ENCODE measurements at places on chromosomes 1 and 21.
A peak's percentile ranks its signal among the peaks of the same experiment; 100 is the strongest.

GRCh38 chr21:30831194-30831765 is 1.7 kb upstream of the KRTAP7-1 start:
- DNase-seq = no peak

DNA sequence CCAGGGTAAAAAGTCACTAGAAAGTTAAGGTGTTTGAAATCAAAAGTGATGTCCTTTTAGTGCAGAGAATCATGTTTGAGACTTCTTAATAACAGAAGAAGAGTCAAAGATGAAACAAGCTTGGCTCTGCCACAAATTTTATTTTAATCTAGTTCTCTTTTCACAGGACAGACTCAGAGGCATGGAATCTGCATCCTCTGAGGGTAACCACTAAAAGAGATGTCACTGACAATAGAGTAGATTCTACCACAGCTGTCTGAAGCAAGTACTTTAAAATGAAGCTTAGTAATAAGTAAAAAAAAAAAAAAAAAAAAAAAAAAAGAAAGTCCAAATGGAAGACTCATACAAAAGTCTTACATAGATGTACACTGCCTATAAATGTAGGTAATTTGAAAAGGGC is 519.7 kb upstream of the PRMT6 start:
- peak; percentile 62 for DNase-seq

DNA sequence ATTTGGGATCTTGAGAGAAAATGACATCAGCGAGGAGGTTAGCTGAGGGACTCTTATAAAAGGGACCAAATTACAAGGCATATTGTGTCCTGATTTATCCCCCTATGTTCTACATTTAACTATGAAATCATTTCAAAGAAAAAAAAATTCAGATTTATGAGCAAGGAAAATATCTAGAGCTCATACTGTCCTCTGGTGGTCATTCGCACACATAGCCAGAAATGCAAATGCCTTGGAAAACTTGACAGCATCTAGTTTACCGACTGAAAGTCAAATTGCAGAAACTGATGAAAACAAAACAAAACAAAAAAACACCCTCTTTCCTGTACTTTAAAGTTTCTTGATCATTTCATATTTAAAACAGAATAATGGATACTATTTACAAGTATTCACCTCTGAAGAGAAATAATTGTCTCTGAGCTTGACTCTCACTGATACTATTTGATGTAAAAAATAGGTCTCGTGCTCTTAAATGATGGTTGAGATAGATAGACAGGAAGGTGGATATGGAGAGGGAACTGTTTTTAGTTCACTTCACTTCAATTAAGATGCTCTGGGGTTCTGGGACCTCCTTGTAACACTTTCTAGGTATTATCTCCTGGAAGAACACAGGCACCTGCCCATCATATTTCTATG is 253.8 kb downstream of the PCP4 start:
- no peak for DNase-seq

DNA sequence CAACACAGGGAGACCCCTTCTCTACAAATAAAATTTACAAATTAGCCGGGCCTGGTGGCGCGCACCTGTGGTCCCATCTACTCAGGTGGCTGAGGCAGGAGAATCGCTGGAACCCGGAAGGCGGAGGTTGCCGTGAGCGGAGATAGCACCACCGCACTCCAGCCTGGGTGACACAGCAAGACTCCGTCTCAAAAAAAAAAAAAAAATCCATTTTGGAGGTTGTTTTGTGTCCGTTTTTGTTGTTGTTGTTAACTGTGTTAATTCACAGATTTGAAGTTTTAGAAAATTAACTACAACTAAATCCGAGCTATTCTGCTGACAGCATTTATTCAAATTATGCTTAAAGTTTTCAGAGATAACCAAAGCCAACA is 618 bp downstream of the CLCC1 start:
- no peak for DNase-seq

- no peak for DNase-seq
These were observed 100.7 kb downstream of the MTR start for GRCh38 chr1:236895665-236896387.

- no peak for DNase-seq
These were observed 69.4 kb downstream of the NID1 start for GRCh38 chr1:235995511-235995910.

DNA sequence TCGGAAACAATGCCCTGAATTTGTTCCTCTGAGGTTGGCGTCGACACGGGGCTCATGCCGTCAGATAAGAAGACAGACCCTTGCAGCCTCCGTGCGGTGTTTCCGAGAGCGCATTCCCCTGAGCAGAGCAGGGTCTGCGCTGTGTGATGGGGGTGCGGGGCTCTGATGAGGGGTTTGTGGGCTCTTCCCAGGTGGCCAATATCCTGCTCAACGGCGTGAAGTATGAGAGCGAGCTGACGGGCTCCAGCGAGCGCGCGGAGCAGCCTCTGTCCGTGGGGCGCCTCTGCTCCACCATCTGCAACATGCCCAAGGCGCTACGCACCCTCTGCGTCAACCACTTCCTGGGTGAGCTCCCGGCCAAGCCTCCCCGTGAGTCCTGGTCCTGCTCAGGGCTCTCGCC is 17.3 kb downstream of the SLC45A1 start:
- no peak for DNase-seq

GRCh38 chr1:212782422-212783154 is 9.0 kb downstream of the NSL1 start:
- no peak for DNase-seq

DNA sequence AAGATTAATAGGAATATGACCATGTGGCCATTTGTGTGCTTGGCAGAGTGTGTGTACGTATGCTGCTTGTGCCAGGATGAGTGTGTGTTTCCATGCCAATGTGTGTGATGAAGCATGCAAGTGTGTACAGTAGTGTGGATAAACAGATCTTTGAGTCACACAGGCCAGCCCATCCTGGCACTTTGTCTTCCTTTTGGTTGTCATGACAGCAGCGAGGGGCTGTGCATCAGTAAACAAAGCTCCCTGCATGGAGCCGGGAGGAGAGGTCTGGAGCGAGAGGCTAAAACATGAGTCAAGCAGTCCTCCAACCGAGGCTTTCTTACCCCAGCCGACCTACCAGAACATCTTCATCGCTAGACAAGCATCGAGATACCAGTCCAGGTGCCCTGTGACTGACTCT is 221.2 kb downstream of the CACNA1E start:
- DNase-seq = no peak

GRCh38 chr1:10754568-10755329 is 41.7 kb downstream of the CASZ1 start:
- DNase-seq = no peak

- no peak for DNase-seq
These were observed 9.7 kb downstream of the KDF1 start for GRCh38 chr1:26950602-26951001.

GRCh38 chr1:82099170-82099569 is 298.4 kb downstream of the ADGRL2 start:
- DNase-seq = no peak

- no peak for DNase-seq
These were observed 129.8 kb upstream of the SAMSN1 start for GRCh38 chr21:14675774-14676530.

GRCh38 chr21:33731447-33731846 is 89.1 kb downstream of the ITSN1 start:
- no peak for DNase-seq

GRCh38 chr1:155694167-155694566 is 5.3 kb downstream of the DAP3 start:
- no peak for DNase-seq

GRCh38 chr1:14149431-14149830 is 449.1 kb upstream of the KAZN start:
- DNase-seq = no peak

- no peak for DNase-seq
These were observed 14.4 kb downstream of the AGO3 start for GRCh38 chr1:35945327-35945726.

GRCh38 chr1:20376880-20377494 is 86.3 kb downstream of the VWA5B1 start:
- no peak for DNase-seq

DNA sequence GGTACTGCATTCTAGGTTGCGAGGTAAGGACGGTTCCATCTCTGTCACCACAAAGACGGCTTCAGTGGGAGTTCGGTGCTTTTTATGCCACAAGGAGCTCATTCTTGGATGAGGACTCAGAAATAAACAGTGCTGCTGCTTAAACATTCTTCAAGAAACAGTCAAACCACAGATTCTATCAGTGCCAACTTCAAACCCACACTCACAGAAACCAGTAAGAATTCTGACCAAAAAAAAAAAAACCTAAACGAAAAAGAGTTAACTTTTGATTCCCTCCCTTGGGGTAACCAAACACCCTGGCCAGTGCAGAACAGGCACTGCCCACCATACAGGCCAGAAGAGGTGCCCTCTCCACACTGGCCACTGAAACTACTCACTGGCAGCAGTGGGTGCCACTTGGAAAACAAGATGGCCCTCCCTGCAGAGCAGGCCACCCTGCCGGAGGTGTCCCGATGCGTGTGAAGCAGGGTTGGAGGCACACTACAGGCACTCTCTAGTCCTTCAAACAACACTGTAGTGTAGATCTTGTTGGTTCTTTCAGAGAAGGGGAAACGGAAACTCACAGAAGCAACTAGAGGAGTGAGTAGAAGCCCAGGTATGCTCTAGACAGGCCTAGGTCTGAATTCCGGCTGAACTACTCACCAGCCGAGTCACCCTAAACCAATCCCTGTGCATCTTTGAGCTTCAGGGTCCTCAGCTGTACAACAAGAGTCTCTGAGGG is 87.3 kb upstream of the TLR5 start:
- DNase-seq = peak; percentile 68

GRCh38 chr1:231594123-231594522 is 32.5 kb upstream of the DISC1 start:
- no peak for DNase-seq

DNA sequence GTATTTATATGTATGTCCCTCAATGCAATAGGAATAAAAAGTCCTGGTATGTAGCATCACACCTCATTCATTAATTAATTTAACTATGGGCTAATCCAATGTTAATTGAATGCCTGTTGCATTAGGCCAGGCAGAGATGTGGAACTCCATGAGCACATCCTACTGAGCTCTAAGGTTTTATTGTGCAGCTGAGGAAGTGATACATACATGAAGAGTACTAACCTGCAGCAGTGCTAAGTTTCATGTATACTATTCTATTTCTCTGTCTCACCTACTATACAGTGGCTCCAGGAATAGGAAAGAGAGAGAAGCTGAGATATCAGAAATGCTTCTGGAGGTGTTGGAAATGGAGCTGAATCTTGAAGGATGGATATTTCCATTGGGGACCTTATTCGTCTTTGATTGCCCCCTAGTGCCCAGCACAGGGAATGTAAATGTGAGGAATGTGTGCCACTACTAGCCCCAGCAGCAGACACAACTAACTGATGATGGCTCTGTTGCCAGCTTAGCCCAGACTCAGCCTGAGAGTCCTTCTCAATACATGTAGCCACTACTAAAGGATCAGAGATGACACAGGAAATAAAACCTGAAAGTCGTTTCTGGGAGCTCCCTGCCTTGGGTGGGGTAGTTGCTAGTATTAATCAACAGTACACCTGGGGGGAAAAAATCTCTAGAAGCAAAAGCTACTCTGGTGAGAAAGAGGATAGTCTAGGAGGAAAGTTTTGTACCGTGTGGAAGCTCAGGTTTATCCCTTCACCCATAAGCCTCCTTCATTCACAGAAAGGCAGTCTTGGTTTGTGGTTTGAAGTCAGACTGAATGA is 173.3 kb upstream of the FOXD3 start:
- DNase-seq = peak; percentile 21

- no peak for DNase-seq
These were observed 16.9 kb upstream of the COL11A1 start for GRCh38 chr1:103125219-103125618.

- no peak for DNase-seq
These were observed 26.7 kb upstream of the MYOCOS start for GRCh38 chr1:171595324-171595723.

- DNase-seq = no peak
These were observed 1.7 kb downstream of the HHAT start for GRCh38 chr1:210330279-210330866.

Data from AG09309 (cell line).